Right renal cortex interstitium (tissue), 3 donors: ENCODE measurements at places on chromosomes 5 and 9. TPM values are rescaled to one million over a fixed set of nuclear protein-coding genes. Genes with fewer than 3 reads are reported as not detected.

Gene C5orf52
- not detected for polyA plus RNA-seq

Gene MIGA2
- 15.6 TPM for polyA plus RNA-seq

GRCh38 chr5:132102101-132102701 is 28.6 kb downstream of the CSF2 start:
- no peak for DNase-seq

- no peak for DNase-seq
Measured at GRCh38 chr5:168407211-168407610, 79.1 kb upstream of the RARS1 start.
